ENCODE measurements at places on chromosomes 7 and 10. TPM values are rescaled to one million over a fixed set of nuclear protein-coding genes. Genes with fewer than 3 reads are reported as not detected.
A peak's percentile ranks its signal among the peaks of the same experiment; 100 is the strongest.

- H3K27ac ChIP-seq: no peak overlapping the region
- no peak for DNase-seq
- no peaks in the 10 kb centered on the region for H3K36me3 ChIP-seq
- peaks cover 10% of the 10 kb centered on the region for H3K4me1 ChIP-seq
These were observed 64.1 kb upstream of the PDZD8 start for GRCh38 chr10:117439243-117439912.

The RET gene
- total RNA-seq: 0.43 TPM

DNA sequence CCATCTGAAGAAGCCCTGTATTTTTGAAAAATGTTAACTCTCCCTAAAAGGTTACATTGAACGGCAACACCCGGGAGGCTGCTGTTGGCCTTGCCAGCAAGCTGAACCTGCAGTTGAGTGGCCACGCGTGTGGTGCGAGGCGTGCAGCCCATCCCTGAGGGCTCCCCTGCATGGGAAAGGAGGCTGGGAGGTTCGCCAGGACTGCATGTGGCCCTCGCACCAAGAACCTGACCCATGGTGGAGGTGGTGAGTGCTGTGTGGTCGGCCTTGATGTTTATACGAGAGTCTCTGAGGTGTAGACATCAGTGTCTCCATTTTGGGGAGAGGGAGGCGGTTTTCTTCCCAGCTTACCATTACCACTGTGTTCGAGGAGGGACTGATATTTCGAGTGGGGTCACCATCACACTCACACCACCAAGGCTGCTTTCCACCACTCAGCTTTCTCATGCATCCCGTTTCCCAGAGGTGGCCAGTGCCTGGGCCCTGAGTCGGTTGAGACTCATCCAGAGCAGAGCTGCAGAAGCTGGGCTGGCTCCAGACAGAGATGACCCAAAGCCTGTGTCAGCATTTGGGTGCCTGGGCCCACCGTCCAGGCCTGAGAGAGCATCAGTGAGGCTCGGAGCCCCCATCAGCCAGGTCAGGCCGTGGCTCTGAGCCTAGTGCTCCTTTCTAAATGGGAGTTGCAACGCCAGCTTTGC, 222.6 kb downstream of the EBF3 start:
- no peak overlapping the region for H3K27ac ChIP-seq
- H3K4me1 ChIP-seq: no peaks in the 10 kb centered on the region
- H3K4me3 ChIP-seq: no peak overlapping the region

GRCh38 chr10:88989423-88989822, 1.2 kb upstream of the FAS start:
- DNase-seq: no peak
- H3K27ac ChIP-seq: peak overlapping the region; percentile 89
- no peaks in the 10 kb centered on the region for H3K27me3 ChIP-seq
- H3K4me1 ChIP-seq: peaks cover 34% of the 10 kb centered on the region
- no peaks in the 10 kb centered on the region for H3K36me3 ChIP-seq

The GPR85 gene
- total RNA-seq: 0.10 TPM

The PLAU gene
- total RNA-seq: 112 TPM

GRCh38 chr7:66905689-66906088, 15.3 kb upstream of the TMEM248 start:
- no peak overlapping the region for H3K4me3 ChIP-seq
- no peak for DNase-seq
- H3K36me3 ChIP-seq: peaks cover 3% of the 10 kb centered on the region
- no peaks in the 10 kb centered on the region for H3K4me1 ChIP-seq

DNA sequence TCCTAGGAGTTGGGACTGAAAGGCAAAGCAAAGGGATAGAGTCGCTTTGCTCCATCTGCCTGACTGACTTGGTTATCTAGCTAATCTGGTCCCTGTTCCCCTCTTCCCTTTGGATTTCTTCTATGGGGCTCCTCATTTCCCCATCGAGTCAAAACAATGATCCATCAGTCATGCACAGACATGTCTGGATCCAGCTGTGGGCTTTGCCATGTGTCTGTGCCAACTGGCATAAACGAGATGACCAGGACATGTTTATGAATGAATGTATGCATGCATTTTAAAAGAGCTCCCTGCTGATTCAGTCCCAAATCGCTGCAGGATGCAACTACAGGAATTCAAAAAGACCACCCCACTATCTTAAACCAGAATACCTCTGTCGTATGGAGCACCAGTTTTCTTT, 122.0 kb downstream of the ARL4A start:
- H3K36me3 ChIP-seq: no peaks in the 10 kb centered on the region
- no peaks in the 10 kb centered on the region for H3K27me3 ChIP-seq
- no peak for DNase-seq
- no peak overlapping the region for H3K4me3 ChIP-seq

The DNAH11 gene
- total RNA-seq: not detected

The IKZF1 gene
- total RNA-seq: not detected

The CDNF gene
- 2.9 TPM for total RNA-seq

DNA sequence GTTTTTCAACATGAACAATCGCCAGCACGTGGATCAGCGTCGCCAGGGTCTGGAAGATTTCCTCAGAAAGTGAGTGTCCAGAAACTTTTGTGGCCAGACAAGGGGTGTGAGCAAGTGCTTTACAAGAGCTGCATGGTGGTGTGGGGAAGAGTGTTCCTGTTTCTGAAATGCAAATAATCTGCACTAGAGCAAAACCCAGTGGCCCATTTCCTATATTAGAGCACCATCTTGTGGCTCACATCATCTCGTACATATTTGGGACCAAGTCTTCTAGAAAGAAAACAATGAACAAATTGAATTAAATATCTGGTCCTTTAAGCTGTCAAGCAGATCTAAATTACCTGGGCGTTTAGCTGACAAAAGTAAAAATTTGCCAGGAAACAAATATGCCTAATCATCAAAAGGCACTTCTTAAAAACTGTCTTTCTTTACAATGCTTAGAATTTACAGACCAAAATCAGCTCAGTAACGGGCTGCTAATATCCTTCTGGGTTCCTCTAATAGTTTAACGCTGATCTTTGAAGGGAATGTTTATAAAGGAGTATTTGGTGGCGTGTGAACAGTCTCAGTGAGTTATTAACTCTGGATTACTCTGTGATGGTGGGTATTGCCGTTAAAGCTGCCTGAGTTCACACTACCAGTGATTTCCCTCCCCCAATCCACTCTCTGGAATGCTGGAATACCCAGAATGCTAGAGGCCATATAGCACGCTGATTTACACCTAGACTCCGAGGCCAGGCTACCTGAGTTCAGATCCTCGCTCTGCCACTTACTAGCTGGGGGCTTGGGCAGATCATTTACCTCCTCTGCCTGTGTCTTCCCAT, 73.6 kb downstream of the SNX10 start:
- H3K4me1 ChIP-seq: no peaks in the 10 kb centered on the region
- DNase-seq: no peak
- peaks cover 67% of the 10 kb centered on the region for H3K27me3 ChIP-seq
- no peak overlapping the region for H3K27ac ChIP-seq

The HTRA1 gene
- 1,546 TPM for total RNA-seq

GRCh38 chr10:101938305-101939007, 94.9 kb upstream of the KCNIP2 start:
- H3K36me3 ChIP-seq: peaks cover 13% of the 10 kb centered on the region
- H3K27ac ChIP-seq: peak overlapping the region; percentile 74
- DNase-seq: no peak
- no peaks in the 10 kb centered on the region for H3K27me3 ChIP-seq
- peaks cover 47% of the 10 kb centered on the region for H3K4me1 ChIP-seq
- H3K4me3 ChIP-seq: no peak overlapping the region

Measured in osteocyte (in vitro differentiated cells).